A172 (cell line): ENCODE measurements at places on chromosomes 1 and 21. TPM values are rescaled to one million over a fixed set of nuclear protein-coding genes. Genes with fewer than 3 reads are reported as not detected.
A peak's percentile ranks its signal among the peaks of the same experiment; 100 is the strongest.

DNA sequence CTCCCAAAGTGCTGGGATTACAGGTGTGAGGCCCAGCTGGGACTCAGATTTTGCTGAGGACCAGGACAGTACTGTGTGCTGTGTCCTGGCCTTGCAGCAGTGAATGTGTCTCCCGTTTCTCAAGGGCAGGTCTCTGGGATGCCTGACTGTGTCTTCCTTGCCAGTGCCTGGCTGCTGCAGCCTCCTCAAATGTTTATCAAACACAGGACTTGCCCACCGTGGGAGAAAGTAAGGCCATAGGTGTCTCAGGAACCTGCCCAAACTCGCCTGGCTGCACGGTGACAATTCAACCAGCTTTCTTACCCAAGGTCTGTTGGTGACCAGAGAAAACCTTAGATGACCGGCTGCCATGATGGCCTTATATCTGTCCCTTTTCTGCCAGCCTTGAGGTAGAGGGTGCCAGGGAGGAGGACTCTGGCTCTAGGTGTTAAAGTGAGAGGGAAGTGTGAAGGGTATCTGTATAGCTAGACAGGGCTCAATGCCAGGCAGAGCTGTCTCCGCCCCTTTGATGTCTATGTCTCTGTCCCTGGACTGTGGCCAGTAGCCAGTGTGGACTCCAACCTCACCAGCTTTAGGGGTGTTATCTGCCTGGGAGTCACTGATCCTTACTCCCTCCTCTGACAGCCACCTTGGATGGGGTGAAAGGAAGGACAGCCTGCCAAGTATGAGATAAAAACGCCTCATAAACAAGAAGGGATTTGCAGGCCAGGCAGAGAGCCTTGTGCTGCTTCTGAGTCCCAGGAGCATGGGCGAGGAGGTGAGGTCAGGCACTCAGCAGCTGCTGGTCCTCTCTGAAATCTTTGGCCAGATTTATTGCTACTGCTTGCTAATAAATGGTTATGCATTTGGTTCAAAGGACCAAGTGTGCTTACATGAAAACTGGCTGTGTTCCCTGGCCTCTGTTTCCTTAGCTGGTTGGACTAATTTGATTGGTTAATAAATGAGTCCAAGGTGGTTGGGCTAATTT lies 22.3 kb downstream of the IL6R start:
- DNase-seq = peak; percentile 87

- DNase-seq = peak; percentile 35
Observed at GRCh38 chr1:223041481-223041880, 101.6 kb downstream of the TLR5 start.

DNA sequence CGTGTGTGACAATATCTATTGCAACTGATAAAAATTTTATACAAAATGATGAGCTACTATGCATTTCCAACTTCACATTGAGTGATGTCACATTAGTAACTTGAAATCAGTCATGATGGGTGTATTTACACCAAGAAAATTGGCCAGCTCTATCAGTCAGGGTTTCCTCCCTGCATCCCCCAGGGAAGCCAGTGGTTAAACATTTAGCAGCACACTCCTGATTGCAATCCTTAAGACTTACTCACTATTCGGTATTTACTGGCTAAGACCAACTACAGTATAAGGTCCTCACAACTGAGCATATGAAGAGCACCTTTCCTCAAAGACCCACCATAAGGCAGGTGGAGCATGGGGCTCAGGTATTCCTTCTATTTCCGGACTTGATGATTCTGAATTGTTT lies 41.3 kb upstream of the PTGFRN start:
- DNase-seq = no peak

ERG gene
- 0.05 TPM in 1 of 2 replicates, not detected in the other for total RNA-seq

DNA sequence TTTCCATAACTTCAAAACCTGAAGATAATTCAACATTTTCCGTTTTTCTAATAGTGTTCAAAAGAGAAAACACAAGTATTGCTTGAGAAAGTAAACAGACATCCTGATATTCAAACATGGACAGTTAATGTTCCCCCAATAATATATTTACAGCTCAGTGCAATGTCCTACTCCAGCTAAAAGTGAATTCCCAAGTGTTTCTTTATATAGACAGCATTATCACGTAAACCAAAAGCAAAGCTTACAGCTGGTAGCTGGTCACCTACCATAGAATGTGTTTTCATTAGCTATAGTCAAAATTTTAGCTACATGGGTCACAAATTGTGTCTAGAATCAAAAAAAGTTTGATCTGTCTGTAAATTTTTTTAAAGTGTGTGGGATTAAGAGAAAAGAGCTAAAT lies 34.9 kb downstream of the WLS start:
- DNase-seq = no peak

GRCh38 chr1:243267914-243268653 lies 12.2 kb downstream of the SDCCAG8 start:
- peak; percentile 92 for DNase-seq

- DNase-seq = peak; percentile 29
Observed at GRCh38 chr1:29584776-29585175, 348.5 kb downstream of the PTPRU start.

DNA sequence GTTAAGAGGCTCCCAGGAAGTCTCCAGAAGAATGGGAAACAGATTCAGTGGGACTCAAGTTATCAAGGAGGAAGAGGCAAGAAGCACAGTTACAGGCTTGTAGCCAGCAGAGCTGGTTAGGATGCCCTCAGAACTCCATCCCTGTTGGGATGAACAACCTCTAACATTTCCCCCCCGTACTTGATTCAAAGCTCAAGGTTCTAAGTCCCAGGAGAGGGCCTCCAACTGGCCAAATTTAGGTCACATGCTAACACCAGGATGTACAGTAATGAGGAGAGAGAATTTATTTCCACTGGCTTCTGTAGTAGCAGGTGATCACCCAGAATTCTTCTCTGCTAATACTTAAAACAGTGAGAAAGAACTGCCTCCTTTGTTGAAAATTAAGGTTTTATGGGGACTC lies 22.3 kb upstream of the HSPA13 start:
- no peak for DNase-seq
